ENCODE measurements at places on chromosomes 2 and 18.
A peak's percentile ranks its signal among the peaks of the same experiment; 100 is the strongest.

GRCh38 chr2:120850551-120850950 lies 114.9 kb downstream of the GLI2 start:
- DNase-seq = no peak

- DNase-seq = no peak
These were observed 73.9 kb downstream of the LRRFIP1 start for GRCh38 chr2:237701033-237701858.

- no peak for DNase-seq
These were observed 5.5 kb upstream of the SLC4A3 start for GRCh38 chr2:219621935-219622334.

GRCh38 chr2:96146153-96146880 lies 1.1 kb upstream of the DUSP2 start:
- no peak for DNase-seq

DNA sequence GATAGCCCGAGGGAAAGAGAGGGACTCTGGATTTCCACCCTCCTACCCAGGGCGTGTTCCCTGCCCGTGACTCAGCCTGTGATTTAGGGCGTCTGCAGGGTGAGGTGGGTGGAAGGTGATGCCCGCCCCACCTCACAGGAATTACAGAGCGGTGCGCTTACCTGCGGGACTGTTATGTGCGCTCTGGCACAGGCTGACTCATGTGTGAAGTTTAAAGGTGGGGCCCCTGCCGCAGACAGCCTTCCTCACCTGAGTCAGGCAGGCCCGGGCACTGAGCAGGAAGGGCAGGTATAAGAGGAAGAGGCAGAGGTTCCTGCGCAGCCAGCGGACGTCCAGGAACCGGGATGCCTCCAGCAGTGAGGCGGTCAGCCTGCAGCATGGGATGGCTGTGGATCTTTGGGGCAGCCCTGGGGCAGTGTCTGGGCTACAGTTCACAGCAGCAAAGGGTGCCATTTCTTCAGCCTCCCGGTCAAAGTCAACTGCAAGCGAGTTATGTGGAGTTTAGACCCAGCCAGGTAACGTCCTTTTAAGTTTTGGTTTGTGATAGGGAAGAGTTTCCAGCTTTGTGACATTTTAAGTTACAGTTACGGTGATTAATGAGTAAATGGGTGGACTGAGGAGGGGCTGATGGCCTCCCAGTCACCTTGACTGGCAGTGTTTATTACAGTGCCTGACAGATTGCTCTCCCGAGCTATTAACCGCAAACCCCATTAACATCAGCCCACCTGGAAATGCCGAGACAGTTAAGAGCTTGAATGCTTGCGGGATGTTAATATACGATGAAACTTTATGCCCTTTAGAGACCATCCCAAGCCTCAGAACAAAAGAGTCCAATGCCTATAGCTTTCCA lies 141.6 kb upstream of the TTC39C start:
- no peak for DNase-seq

- no peak for DNase-seq
These were observed 32.9 kb downstream of the LOXHD1 start for GRCh38 chr18:46624127-46624526.

DNA sequence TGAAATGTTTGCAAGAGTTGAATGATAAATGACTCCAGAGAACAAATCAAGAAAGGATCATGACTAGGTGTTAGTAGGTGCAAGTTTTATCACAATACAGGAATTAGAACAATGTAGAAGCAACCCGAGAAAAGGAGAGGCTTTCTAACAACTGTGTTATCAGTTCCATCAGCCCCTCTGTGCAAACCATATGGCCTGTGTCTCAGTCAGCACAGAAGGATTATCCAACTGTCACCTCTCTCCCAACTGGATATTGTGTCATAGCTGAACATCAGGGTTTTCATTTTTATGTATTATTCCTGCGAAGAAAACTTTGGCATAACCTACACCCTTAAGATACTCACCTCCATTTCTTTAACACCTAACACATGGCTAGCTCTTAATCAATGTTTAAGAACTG lies 321.6 kb upstream of the RND3 start:
- no peak for DNase-seq

- DNase-seq = peak; percentile 83
These were observed 2.0 kb upstream of the GAL3ST2 start for GRCh38 chr2:241774419-241775222.

DNA sequence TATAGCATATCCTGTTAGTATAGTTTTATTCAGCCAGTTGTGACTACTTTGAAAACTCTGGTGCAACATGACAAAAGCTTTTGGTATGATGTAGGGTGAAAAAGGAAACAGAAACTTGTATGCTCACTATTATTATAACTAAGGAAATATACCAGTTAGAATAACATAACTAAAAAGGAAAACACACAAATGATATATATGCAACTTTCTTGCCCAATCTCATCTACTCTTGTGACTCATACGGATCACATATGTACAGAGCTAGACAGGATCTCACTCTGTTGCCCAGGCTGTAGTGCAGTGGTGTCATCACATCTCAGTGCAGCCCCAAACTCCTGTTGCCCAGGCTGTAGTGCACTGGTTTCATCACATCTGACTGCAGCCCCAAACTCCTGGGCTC lies 12.4 kb upstream of the TLK1 start:
- DNase-seq = peak; percentile 61

DNA sequence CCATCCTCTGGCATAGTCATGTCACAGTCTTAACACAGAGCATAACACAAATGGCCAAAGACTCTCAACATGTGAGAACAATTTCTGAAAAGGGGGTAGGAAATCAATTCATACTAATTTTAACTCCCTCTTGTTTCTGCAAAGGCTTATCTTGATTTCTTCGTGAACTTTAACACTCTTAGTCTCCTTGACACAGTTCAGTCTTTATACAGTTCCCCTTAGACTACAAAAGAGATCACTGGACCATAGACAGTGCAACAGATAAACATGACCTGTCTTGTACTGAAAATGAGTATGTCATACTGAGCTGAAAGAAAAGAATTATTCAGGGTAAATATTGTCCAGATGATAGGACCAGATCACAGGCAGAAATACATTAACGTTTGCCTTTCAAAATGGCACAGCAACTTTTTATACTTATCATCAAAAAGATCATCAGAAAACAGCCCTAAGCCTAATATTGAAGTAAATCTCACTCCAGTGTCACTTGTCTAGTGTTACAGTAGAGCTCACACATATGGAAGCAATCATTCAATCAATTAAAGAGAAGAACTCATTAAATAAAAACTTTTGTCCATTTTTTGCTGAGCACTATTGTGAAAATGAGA lies 56.4 kb upstream of the VRK2 start:
- no peak for DNase-seq

DNA sequence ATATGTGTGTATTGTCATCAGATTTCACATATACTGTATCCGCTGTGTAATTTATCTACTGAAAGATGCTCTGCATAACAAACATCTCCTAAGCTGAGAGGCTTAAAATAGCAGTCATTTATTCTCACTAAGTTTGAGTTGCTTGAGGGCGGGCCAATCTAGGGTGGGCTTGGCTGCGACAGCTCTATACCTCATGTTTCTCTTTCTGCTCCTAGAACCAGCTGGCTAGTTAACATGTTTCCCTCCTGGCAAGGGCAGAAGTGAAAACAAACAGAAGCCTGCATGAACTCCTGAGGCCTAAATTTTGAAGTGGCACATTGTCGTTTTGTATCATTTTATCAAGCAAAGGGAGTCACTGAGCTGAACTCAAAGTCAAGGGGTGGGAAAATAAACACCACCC lies 585.0 kb upstream of the VRK2 start:
- no peak for DNase-seq

Data from fibroblast of skin of scalp (primary cell).